ENCODE measurements at places on chromosomes 2 and 18.

GRCh38 chr18:567122-567521 lies 13.1 kb upstream of the CETN1 start:
- no peak for DNase-seq

DNA sequence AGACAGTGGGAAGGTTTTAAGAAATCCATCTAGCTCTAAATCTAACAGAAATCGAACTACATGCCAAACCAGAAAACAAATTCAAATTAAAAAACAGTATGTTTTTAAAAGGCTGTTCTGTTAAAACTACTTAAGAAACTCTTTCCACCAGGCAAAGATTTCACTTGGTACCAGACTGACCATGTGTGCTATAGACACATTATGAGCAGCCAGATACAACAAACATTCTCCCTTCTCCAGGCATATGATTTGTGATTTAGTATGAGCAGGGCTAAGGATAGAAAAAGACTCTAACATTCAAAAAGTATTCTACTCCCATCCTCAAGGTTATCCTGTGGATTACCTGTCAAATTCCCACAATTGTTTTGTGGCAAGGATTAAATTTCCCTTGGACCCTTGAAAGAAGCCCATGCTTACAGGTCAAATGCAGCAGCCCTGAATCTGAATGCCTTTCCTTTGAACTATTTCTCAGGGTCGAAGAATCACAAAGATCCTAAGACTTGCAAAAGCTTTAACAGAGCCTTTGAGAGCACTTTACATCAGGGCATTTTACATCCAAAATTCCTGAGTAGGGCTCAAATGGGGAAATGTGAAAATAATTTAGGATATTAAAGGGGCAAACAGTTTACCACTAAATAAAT lies 42.5 kb upstream of the TTC32 start:
- DNase-seq = no peak

- DNase-seq = no peak
These were observed 60.2 kb downstream of the GNAL start for GRCh38 chr18:11749305-11749704.

DNA sequence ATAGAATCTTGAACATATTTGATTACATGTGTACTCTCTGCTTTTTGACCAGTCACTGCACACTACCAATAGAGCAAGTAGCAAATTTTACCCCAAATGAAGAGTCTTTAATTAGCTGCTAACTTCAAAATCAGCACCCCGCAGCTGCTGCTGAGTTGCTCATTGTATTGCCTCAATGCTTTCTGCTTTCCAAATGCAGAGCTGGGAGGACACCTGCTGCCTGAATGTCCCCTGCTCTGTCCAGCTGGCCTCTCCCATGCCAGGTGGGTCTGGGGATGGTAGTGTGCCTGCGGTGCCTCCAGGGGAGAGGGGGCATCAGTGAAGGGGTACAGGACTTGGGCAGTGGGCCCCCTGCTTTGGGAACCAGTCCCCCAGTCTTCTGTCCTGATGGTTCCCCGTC lies 184.8 kb downstream of the PRKCE start:
- no peak for DNase-seq

DNA sequence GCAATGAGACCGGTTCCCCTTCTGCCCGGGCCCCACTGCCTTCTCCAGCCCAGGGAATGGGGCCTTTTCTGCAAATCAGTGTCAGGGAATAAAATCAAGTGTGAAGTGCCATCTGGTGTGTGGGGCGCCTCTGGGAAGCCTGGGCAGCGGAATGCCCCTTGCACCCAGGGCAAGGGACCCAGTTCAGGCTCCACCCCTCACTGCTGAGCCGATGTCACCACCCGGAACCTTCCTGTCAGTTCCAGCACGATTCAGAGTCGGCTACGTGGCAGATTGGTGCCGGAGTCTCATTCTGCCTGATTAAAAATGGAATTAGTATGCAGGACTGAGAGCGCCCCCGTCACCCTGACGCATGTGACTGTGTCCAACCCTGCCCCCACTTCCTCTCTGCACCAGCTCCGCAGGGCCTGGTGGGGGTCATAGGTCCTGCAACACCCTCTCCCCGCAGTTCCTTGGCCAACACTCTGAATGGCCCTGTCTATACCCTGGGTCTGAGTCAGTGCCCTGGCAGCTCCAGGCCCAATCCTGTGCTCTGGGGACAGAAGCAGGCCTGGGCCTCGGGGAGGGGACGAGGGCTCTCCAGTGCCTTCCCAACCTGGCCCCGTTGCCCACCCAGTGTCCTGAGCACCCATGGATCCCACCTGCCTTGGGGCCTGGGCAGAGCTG lies 8.2 kb upstream of the ALPI start:
- DNase-seq = no peak

DNA sequence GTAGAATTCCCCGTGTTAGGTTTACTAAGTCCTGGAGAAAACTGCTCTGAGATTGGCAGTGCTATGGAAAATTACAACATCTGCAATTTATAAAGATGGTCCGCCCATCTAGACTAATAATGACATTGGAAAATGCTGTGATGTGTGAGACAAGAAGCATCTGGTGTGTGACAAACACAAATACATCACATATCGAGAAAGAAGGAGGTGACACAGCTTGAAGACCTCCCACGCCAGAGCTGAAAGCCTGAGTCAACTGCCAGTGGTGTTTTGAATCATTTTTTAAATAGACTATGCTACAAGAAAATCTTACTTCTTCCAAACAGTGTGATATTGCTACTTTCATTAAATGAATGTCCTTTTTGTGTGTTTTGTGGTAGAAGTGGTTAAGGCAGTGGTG lies 8.6 kb upstream of the ANO7 start:
- no peak for DNase-seq

- no peak for DNase-seq
These were observed 46.8 kb upstream of the ACTR3 start for GRCh38 chr2:113842919-113843736.

- no peak for DNase-seq
These were observed 85.1 kb downstream of the BCL2L11 start for GRCh38 chr2:111205774-111206173.

GRCh38 chr2:16656784-16657391 lies 8.7 kb downstream of the CYRIA start:
- no peak for DNase-seq

Data from erythroblast (primary cell).